ENCODE measurements at places on chromosomes 4 and X.

GRCh38 chr4:102116121-102116520, 229.2 kb downstream of the SLC39A8 start:
- no peak for DNase-seq

GRCh38 chr4:120085705-120086104, 19.1 kb upstream of the MAD2L1 start:
- no peak for DNase-seq

DNA sequence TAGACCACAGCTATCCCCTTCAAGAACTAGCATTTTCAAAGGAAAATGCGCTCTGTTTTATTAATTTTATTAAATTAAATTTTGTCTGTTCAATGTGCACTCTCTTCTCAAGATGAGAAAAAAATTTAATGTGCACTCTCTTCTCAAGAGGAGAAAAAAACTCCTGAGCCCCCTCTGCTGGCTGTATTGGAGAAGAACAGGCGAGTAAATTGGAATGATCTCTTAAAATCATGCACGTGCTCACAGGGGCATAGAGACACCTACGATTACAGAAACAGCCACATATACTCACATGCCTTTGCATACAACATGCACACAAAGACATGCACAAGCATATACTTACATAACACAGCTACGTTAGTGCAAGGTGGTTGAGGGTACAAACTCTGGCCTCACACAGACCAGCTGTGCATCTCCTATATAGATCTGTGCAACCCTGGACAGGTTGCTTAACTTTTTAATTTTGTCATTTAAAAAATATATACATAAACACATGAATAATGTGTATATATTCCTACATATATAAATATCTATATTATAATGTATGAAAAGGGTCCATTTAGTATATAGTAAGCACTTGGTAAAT, 176.2 kb upstream of the CXorf66 start:
- DNase-seq: peak; percentile 5

DNA sequence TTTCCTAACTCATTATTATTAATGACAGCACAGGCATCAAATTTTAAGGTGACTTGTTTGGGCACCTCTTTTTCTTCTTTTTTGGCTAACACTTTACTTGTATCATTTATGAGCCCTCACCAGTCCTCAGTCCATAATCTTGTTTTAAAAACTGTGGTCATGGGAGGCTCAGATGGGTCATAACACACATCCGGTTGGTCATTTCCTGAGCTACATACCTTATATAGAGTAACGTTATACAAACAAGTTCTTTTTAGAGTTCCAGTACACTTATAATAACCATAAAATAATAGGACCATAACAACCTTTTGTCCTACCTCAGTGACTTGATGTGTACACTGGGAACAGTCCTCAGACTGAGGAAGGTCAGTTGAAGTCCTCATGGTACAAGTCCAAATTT, 21.1 kb upstream of the PLS3 start:
- DNase-seq: no peak

Data from NCI-H1417 (cell line).